Vagina (tissue), 2 donors: ENCODE measurements at places on chromosomes 6 and 20. TPM values are rescaled to one million over a fixed set of nuclear protein-coding genes. Genes with fewer than 3 reads are reported as not detected.

GRCh38 chr6:167779129-167779992 lies 47.4 kb upstream of the AFDN start:
- H3K27me3 ChIP-seq, result no peaks in the 10 kb centered on the region
- H3K4me3 ChIP-seq, result no peak overlapping the region
- H3K4me1 ChIP-seq, result no peaks in the 10 kb centered on the region
- no peak for DNase-seq

The NKX2-4 gene
- not detected for total RNA-seq

The TRIM31 gene
- total RNA-seq, result not detected

The NMBR gene
- total RNA-seq, result not detected

- H3K4me3 ChIP-seq, result no peak overlapping the region
- H3K27ac ChIP-seq, result no peak overlapping the region
- peaks cover 19% of the 10 kb centered on the region for H3K4me1 ChIP-seq
- no peaks in the 10 kb centered on the region for H3K36me3 ChIP-seq
Measured at GRCh38 chr6:158009935-158010585, 28.4 kb downstream of the SYNJ2 start.

GRCh38 chr6:29708432-29709179 lies 14.6 kb upstream of the HLA-F start:
- no peaks in the 10 kb centered on the region for H3K4me1 ChIP-seq
- H3K27me3 ChIP-seq, result no peaks in the 10 kb centered on the region
- H3K36me3 ChIP-seq, result no peaks in the 10 kb centered on the region

- DNase-seq, result no peak
- peaks cover 48% of the 10 kb centered on the region for H3K4me1 ChIP-seq
- H3K36me3 ChIP-seq, result no peaks in the 10 kb centered on the region
Measured at GRCh38 chr6:20211941-20212391, 303 bp downstream of the MBOAT1 start.

- no peak overlapping the region for H3K4me3 ChIP-seq
- no peaks in the 10 kb centered on the region for H3K27me3 ChIP-seq
- DNase-seq, result no peak
- H3K36me3 ChIP-seq, result no peaks in the 10 kb centered on the region
- peaks cover 11% of the 10 kb centered on the region for H3K4me1 ChIP-seq
- no peak overlapping the region for H3K27ac ChIP-seq
Measured at GRCh38 chr20:2698912-2699311, 6.3 kb downstream of the EBF4 start.

- H3K36me3 ChIP-seq, result no peaks in the 10 kb centered on the region
- no peaks in the 10 kb centered on the region for H3K27me3 ChIP-seq
- H3K4me3 ChIP-seq, result no peak overlapping the region
- DNase-seq, result no peak
- peaks cover 6% of the 10 kb centered on the region for H3K4me1 ChIP-seq
Measured at GRCh38 chr20:58238490-58238889, 10.0 kb upstream of the ANKRD60 start.

DNA sequence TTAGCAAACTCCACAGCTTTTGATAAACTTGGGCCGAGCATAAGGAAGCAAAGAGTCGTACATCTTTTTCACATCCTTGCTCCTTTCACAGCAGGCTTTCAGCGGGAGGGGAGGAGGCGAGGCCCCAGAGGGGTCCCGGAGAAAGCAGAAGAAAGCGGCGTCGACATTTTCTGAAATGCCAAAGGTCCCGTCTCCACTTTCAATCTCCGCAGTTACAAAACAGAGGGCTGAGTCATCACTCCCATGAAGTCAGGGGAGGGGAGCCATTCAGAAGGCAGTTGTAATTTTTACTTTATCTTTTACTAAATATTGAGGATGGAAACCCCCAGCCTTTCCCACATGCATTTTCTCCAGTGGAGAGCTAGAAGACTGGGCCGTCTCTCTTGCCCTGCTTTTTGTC lies 174.2 kb upstream of the THBS2 start:
- no peaks in the 10 kb centered on the region for H3K27me3 ChIP-seq
- H3K4me3 ChIP-seq, result no peak overlapping the region
- peak overlapping the region; percentile 88 for H3K27ac ChIP-seq
- no peak for DNase-seq
- no peaks in the 10 kb centered on the region for H3K36me3 ChIP-seq

The SLC24A3 gene
- total RNA-seq, result 12.3 TPM

GRCh38 chr6:88220493-88220892 lies 54.3 kb upstream of the CNR1 start:
- H3K27me3 ChIP-seq, result no peaks in the 10 kb centered on the region
- H3K4me1 ChIP-seq, result no peaks in the 10 kb centered on the region
- no peak overlapping the region for H3K4me3 ChIP-seq
- no peak overlapping the region for H3K27ac ChIP-seq
- no peak for DNase-seq

The CDYL gene
- total RNA-seq, result 31.9 TPM

DNA sequence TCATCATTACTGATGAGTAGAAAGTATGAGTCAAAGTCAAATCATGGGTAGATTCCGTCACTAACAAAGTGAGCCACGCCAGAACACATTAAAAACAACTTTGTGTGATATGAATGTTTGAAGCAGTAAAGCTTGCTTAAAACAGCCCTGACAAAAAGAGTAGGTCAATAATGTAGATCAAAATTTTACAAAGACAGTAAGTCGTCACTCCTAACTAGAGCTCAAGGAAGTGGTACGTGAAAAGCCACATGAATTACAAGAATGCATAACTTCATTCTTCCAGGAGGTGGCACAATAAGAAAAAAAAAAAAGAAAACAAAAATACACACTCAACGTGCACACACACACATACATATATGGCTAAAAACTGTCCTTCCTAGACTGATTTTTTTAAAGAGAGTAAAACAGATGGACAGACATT lies 69.9 kb downstream of the HACE1 start:
- peaks cover 8% of the 10 kb centered on the region for H3K36me3 ChIP-seq
- no peak for DNase-seq
- no peak overlapping the region for H3K27ac ChIP-seq
- no peak overlapping the region for H3K4me3 ChIP-seq
- H3K4me1 ChIP-seq, result peaks cover 8% of the 10 kb centered on the region

The CST5 gene
- total RNA-seq, result not detected

DNA sequence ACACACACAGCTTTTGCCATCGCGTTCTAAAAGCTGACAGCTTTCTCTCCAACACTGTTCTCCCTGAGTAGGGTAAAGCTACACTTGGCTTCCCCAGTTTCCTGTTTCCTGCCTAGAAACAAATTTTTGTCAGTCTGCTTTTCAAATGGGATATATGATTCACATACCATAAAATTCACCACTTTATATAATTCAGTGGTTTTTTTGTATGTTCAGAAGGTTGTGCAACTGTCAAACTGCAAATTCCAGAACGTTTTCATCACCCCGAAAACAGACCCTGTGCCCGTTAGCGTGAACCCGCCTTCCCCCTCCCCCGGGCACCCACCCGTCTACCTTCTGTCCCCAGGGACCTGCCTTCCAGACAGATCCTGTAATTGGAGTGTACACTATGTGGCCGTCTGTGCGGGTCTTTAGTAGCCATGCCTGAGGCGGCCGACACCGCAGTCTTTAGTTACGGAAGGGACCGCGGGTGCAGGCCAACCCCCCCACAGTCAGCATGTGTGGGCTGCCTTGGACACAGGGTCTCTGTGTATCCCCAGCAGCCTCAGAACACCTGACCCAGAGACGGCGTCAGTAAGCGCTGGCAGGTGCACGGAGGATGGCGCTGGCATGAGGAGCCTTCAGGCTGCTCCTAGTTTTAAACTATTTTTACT lies 16.6 kb downstream of the HRH3 start:
- H3K4me3 ChIP-seq, result no peak overlapping the region
- no peaks in the 10 kb centered on the region for H3K4me1 ChIP-seq
- H3K27ac ChIP-seq, result no peak overlapping the region
- H3K36me3 ChIP-seq, result peaks cover 41% of the 10 kb centered on the region
- no peaks in the 10 kb centered on the region for H3K27me3 ChIP-seq

The KCNB1 gene
- total RNA-seq, result 2.0 TPM

GRCh38 chr6:93453956-93454355 lies 34.6 kb upstream of the EPHA7 start:
- no peaks in the 10 kb centered on the region for H3K27me3 ChIP-seq
- no peak overlapping the region for H3K4me3 ChIP-seq
- no peaks in the 10 kb centered on the region for H3K4me1 ChIP-seq

The COL11A2 gene
- total RNA-seq, result 0.25 TPM

The HEY2 gene
- 0.98 TPM for total RNA-seq

GRCh38 chr20:1327241-1327653 lies 1.7 kb downstream of the SDCBP2 start:
- peak; percentile 90 for DNase-seq
- H3K4me1 ChIP-seq, result peaks cover 61% of the 10 kb centered on the region
- peak overlapping the region; percentile 85 for H3K4me3 ChIP-seq
- H3K27me3 ChIP-seq, result no peaks in the 10 kb centered on the region

The C6orf58 gene
- not detected for total RNA-seq

The GTF2H4 gene
- 16.7 TPM for total RNA-seq

DNA sequence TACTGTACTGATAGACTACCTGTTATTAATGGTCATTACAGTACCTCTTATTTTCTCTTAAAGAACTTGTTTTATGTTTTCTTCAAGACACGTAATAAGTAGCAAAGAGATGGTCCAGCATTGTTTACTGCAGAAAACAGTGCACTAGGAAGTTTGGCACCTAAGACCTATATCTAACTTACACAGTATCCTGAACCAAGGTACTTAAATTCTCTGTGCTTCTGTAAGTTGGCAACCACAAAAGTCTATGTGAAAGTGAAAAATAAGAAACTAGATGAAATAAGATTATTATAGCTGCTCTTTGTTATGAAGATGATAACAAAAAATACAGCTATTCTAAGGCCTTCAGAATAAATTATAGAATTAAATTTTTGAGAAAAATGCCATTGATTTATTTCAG lies 411.7 kb upstream of the SOX4 start:
- H3K27me3 ChIP-seq, result no peaks in the 10 kb centered on the region
- H3K36me3 ChIP-seq, result no peaks in the 10 kb centered on the region
- H3K27ac ChIP-seq, result no peak overlapping the region
- H3K4me3 ChIP-seq, result no peak overlapping the region
- no peak for DNase-seq

- H3K4me1 ChIP-seq, result peaks cover 85% of the 10 kb centered on the region
- no peaks in the 10 kb centered on the region for H3K36me3 ChIP-seq
- H3K4me3 ChIP-seq, result peak overlapping the region; percentile 86
- H3K27ac ChIP-seq, result peak overlapping the region; percentile 98
- no peak for DNase-seq
- H3K27me3 ChIP-seq, result no peaks in the 10 kb centered on the region
Measured at GRCh38 chr20:41138475-41139226, 1.3 kb downstream of the PLCG1 start.

DNA sequence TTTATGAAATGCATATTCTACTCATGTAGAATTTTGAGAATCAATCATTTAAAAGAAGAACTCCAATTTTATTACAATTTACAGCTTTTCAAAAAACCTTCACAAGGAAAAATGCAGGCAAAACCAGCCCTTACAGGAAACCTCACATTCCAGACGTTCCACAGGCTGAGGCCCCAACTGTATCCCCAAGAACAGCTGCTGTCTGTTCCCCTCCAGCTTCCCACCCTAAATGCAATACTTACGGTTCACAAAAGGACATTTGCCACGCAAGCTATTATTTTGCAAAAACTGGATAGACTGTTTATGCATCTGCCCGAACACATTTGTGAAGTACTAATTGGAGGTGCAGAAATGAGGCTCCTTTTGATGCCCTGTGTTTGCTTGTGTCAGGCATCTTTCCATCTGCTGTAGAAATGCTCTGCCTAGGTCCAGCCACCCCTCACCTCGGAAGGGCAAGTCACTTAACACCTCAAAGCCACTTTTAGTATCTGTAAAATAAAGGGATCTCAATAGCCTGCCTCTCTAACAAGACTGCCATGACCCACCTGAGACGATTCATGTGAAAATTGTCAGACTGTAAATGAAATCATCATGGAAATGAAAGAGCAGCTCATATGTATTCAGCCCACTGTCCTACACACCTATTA lies 26.5 kb downstream of the PDE10A start:
- no peak overlapping the region for H3K4me3 ChIP-seq
- H3K4me1 ChIP-seq, result no peaks in the 10 kb centered on the region
- no peak for DNase-seq
- H3K27me3 ChIP-seq, result no peaks in the 10 kb centered on the region
- no peaks in the 10 kb centered on the region for H3K36me3 ChIP-seq

The B3GAT2 gene
- total RNA-seq, result not detected

The TRPC4AP gene
- total RNA-seq, result 61.9 TPM

The MRAP2 gene
- 4.2 TPM for total RNA-seq

The NTSR1 gene
- 0.49 TPM for total RNA-seq

GRCh38 chr6:139904568-139904967 lies 530.1 kb upstream of the CITED2 start:
- H3K4me3 ChIP-seq, result no peak overlapping the region
- no peak overlapping the region for H3K27ac ChIP-seq
- no peaks in the 10 kb centered on the region for H3K36me3 ChIP-seq
- DNase-seq, result no peak

The HLA-DOA gene
- 30.2 TPM for total RNA-seq

DNA sequence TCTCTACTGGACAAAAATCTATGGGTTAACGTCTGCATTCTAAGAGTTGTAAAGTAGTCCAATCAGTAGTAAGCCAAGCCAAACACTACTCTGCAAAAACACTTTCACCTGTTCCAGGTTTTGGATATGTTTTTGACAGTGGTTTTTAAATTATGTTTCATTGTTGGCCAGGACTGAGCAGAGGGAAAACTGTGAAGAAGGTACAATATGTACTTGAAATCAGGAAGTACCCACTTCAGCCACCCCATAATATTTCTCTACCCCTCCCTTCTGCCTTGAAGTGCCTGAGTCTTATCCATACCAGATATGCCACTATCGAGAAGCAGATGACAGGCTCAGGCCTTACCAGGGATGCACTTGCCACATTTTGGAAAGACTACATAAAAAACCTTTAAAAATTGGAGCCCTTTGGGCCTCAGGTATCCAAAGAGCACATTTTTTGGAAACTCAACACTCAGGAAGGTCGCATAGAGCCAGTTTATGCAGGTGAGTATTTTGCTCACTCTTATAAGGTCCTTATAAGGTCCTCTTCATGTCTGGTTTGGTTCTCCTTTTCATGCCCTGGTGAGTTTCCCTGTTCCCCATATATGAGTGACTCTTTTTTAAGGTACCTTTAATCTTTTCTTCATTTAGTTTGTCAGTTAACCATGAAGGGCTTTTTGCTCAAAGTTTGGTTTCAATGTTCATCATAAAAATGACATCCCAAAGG lies 859.3 kb upstream of the FLRT3 start:
- no peak for DNase-seq
- no peak overlapping the region for H3K27ac ChIP-seq
- no peaks in the 10 kb centered on the region for H3K4me1 ChIP-seq
- no peaks in the 10 kb centered on the region for H3K36me3 ChIP-seq

The CTCFL gene
- total RNA-seq, result not detected

DNA sequence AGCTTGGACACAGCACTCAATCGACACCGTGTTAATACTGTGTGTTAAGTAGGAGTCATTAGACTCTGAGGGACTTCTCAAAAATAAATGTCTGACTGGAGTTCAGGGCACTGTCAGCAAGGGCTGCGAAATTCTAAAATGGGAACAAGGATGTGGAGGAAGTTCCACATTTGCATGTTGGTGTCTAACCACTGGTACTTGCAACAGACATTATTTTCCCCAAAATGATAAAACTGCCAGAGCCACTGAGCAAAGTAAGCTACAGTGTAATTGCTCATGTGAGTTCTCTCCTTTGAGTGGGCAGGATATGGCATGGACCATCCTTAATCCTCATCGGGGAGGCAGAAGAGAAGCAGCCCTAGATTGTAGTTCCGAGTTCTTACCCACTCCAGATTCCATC lies 215.9 kb downstream of the SLC24A3 start:
- no peak overlapping the region for H3K4me3 ChIP-seq
- peaks cover 4% of the 10 kb centered on the region for H3K4me1 ChIP-seq
- H3K36me3 ChIP-seq, result no peaks in the 10 kb centered on the region
- H3K27ac ChIP-seq, result no peak overlapping the region

The PRICKLE4 gene
- total RNA-seq, result 10.1 TPM

- H3K4me1 ChIP-seq, result peaks cover 27% of the 10 kb centered on the region
- no peak overlapping the region for H3K4me3 ChIP-seq
Measured at GRCh38 chr20:33693741-33694638, 7.8 kb upstream of the E2F1 start.
